Lower lobe of right lung (tissue), 2 donors: ENCODE measurements at places on chromosomes 6 and 20. TPM values are rescaled to one million over a fixed set of nuclear protein-coding genes. Genes with fewer than 3 reads are reported as not detected.
A peak's percentile ranks its signal among the peaks of the same experiment; 100 is the strongest.

SALL4 gene
- 0.09 TPM for total RNA-seq

SRMS gene
- total RNA-seq, result not detected

DNA sequence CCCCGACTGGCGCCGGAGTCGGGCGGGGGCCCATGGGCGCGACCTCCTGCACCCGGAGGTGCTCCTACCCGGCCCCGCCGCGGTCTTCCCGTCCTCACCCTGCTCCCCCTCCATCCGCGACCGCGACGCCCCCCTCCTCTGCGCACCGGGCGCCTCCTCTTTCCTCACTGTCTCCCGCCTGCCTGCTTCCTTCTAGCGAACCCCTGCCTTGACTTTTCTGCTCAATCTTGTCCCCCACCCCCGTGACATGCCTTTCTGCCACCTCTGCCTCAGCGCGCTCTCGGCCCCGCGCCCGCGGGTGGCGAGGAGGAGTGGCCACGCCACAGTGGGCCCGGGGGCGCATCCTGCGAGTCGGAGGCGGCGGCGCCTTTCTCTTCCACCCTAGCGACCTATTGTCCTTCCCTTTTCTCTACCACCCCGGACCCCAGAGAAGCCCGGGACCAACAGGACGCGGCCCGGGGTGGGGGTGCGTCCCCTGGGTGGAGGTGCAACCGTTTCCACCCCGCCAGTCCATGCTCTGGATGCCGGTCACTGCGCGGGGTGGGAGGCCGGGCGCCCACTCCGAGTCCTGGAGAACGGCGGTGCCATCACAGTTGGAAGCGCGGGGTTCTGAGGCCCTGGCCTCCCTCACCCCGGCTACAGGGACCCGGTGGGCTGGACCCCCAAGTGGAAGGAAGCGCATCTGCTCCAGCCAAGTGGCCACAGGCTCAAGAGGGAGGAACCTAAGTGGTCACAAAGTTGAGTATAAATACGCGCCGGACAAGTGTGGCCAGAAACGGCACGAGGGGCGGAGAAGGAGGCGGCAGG, 2.0 kb downstream of the PDE10A start:
- peak overlapping the region; percentile 56 for H3K4me3 ChIP-seq
- peaks cover 30% of the 10 kb centered on the region for H3K4me1 ChIP-seq
- H3K27me3 ChIP-seq, result peaks cover 61% of the 10 kb centered on the region
- H3K27ac ChIP-seq, result no peak overlapping the region

- no peaks in the 10 kb centered on the region for H3K36me3 ChIP-seq
- no peak overlapping the region for H3K4me3 ChIP-seq
- H3K27me3 ChIP-seq, result no peaks in the 10 kb centered on the region
- peaks cover 24% of the 10 kb centered on the region for H3K4me1 ChIP-seq
- H3K27ac ChIP-seq, result no peak overlapping the region
- no peak for DNase-seq
Measured at GRCh38 chr6:159720708-159721107, 6.6 kb upstream of the WTAP start.
